ENCODE measurements at places on chromosomes 16 and 17.
A peak's percentile ranks its signal among the peaks of the same experiment; 100 is the strongest.

DNA sequence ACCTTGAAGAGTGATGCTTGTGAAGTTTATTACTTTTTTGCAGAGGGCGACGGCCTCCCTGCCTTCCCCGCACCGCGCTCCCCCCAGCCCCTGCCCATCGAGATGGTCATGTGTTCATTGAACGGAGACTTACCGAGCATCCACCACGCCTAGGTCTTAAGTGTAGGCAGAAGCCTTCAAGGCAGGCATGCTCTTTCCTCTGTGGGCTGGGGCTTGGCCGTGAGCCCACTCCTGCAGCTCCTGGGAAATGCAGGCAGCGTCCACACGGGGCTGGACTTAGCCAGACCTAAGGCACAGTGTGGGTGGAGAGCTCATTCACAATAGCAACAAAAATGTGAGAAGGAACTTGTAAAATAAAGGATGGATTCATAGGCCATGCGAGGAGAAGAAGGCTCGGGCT lies 19.2 kb downstream of the RNF213 start:
- DNase-seq: no peak

DNA sequence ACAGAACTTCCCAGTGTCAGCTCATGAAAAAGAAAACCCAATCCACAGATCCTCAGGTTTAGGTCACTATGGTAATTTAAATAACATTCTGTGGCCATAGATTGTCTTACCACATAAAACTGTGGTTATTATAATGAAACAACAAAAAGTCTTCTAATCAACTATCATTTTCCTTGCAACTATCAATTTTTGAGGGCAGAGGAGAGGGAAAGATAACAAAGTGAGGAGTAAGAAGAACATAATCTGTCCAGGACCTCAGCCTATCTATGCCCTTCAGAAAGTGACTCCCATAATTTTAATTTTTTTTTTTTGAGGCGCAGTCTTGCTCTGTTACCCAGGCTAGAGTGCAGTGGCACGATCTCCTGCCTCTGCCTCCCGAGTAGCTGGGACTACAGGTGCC lies 4.0 kb upstream of the GGNBP2 start:
- DNase-seq: no peak

DNA sequence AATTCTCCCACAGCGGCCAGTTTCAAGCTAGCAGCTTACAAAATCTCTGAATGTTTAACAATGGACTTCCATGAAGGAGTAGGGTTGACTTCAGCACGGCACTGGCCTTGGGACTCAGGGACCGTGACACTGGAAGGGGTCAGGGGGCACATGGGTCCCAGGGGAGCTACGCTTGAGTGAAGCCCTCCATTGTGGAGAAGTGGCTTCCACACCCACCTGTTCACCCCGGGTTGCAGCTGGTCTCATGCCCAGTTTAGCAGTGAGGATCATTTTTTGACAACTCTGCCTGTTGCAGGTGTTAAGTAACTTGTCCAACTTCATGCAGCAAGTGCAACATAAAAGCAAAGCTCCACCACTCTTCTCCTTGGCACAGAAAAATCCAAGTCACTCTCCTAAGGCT lies 510.2 kb downstream of the CDH13 start:
- DNase-seq: no peak

DNA sequence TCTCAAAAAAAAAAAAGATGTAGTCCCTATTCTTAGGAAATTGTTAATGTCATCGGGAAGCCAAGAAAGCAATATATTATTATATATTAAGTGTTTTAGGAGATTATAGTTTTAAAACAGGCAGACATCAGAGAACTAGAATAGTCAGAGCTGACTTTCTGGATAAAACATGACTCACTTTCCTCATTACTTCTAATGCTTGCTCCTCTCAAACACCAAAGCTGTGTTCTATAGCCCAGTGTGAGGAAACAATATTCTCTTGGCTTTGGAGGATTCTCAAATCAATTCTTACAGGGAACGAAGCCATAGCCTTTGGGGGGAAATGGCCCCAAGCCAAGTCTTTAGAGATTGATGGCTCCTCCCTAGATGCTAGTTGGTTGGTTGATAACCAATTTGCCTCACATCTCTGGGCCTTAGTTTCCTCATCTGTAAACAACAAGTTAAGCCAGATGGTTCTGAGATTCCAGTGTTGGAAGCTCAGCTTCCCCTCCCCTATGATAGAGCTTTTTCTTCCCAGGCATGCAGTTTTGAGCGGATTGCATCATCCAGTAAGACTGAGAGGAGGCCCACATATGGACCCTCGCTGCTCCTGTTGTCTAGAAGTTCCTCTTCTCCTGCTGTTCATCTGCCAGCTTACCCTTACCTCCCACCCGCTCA lies 12.4 kb downstream of the NMT1 start:
- DNase-seq: no peak

GRCh38 chr16:63195336-63195735 lies 1159.1 kb upstream of the CDH8 start:
- DNase-seq: no peak

GRCh38 chr16:55115506-55115905 lies 184.8 kb downstream of the IRX5 start:
- no peak for DNase-seq

DNA sequence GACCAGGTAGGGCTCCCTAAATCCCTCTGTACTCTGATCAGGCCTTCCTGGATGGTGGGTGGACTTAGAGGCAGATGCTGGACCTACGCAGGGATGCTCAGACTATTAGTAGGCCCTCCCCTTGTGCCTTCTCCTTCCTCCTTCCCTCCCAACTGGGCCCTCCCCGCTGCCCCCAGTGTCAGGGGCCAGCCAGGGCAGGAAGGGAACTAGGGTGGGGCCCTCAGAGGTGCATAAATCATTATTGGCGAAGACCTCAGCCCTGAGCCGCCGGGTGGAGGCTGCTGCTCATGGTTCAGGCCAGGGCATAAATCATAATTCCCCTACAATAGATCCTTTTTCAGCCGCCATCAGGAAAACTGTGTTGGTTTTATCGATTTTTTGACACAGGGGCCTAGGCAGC lies 81.4 kb downstream of the MRM1 start:
- no peak for DNase-seq

GRCh38 chr16:49513040-49513439 lies 139.4 kb downstream of the C16orf78 start:
- DNase-seq: no peak

DNA sequence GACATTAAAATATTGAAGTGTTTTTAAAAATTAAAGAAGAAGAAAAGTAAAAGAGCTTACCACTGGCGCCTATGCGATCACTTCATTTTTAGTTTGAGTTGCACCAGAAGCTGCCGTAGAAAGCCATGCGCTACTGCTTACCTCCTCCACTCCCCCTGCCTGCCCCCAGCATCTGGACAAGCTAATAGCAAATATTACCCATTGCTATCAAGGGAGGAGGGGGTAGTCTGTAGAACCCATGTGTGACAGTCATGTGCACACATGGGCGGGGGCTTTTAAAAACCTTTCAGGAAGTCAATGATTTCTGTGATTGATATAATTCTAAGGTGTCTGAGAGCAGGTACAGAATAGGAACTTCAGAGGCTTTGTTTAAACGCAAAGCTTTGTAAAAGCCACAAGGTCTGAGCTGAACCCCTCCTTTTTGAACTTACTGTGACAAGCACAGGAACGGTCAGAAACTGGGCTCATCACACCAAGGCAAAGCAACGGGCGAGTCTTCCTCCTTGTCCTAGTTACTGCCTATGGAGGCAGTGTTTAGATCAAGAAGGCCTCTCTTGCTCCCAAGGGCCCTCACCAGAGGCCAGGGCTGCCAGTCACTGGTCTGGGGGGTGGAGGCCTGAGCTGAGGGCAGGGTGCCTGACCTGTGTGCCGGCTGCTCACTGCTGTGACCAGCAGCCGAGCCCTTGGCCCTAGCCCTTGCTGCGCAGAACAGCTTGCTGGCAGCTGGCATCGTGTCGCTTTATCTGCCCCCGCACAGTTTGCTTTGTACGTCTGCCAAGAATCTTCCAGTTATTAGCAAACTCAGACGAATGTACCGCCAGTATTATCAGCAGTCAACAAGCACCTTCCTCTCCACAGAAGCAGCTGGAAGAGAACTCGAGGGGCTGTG lies 15.0 kb downstream of the GINS2 start:
- peak; percentile 90 for DNase-seq

- no peak for DNase-seq
Measured at GRCh38 chr16:55592306-55592705, 25.8 kb downstream of the CAPNS2 start.

DNA sequence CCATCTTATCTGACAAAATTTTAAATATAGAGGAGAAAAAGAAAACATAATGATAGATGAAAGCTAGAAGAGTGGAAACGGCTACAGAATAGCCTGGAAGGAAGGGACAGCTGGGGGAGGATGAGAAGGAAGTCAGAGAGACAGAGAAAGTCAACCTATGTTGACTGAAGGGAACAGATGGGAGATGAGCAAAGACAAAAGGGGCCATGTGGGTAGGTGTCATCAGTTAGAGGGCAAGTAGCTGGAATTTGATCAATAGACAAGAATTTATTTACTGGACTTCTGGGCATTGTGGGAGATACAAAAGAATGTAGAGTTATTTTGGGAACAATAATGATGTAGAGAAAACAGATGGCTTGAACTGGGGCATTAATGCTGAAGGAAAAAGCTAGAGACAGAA lies 194.4 kb downstream of the ANKFN1 start:
- DNase-seq: no peak

- no peak for DNase-seq
Measured at GRCh38 chr16:2977440-2977839, 2.8 kb downstream of the PKMYT1 start.

DNA sequence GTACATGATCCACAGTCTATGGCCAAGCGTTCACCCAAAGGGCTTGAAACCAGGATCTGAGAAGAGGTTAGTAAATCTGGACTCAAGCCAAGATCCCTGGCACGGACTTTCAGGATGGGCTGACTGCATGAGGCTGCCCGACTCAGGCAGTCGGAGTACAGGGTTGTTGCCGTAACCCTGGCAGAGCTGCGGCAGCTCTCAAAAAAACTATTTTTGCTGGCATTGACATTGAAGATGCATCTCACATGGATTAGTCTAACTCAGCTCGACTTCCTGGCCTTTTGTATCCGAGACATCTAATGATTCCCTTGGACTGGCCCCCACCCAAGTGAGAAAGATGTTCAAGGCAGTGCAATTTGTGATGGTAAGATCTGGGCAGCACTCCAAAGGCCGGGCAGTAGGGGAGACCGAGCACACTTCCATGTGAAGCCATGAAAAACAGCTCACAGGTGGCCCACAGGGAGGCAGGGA lies 6.2 kb downstream of the SLC47A1 start:
- DNase-seq: no peak

GRCh38 chr16:51854401-51854951 lies 692.5 kb downstream of the TOX3 start:
- no peak for DNase-seq

DNA sequence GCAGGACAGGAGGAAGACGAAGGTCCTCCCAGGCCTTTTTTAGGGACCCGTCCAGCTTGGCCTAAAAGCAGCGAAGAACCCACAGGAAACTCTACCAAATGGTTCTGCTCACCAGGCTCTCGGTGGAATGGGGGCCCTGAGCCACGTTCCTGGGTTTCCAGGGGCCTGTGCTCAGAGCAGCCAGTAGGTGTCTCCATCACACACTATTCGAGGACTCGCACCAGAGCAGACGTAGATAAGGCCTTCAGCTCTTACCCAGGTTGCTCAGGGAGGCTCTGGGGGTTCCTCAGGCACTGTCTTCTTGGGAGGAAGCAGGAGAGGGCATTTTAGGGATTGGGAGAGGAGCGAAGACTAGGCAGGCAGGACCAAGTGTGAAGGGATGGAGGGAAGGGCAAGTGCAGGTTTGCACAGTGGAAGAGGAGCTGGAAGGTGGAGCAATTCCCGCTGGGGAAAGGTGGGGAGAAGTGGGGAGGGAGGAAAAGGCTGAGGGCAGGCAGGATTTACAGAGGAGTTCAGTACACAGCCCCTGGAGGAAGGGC lies 157.1 kb downstream of the RGS9 start:
- DNase-seq: no peak

GRCh38 chr16:693766-694165 lies 3.6 kb upstream of the WDR24 start:
- DNase-seq: no peak

DNA sequence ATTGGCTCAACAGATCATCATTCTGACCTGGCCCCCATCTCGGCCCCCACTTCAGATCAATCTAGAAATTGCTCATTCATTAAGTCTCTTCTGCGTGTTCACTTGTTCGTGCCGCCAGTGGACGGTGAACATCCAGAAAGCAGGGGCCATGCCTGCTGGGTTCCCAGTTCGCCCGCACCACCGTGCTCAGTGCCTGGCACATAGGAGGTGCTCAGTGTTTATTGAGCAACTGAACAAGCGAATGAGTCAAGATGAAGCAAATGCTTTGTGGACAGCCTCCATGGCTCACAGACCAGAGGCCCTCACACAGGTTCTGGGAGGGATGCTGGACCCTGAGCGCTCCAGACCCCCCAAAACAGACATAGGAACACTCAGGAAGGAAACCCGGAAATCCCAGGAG lies 13.9 kb downstream of the BEAN1 start:
- no peak for DNase-seq

DNA sequence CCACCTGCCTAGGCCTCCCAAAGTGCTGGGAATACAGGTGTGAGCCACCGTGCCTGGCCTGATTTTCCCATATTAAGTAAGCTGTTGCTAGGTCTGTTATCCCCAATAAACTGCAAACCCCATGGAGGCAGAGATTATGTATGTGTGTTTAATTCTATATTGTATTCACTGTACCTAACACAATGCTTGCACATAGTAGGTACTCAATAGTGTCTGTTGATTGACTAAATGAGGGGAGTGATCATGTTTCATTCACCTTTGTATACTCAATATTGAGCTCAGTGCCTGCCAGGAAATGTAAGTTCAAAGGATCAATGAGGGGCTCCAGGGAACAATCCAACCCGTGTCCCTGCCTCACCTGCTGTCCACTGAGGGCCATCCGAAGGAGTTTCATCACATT lies 14.6 kb upstream of the GGA2 start:
- no peak for DNase-seq

DNA sequence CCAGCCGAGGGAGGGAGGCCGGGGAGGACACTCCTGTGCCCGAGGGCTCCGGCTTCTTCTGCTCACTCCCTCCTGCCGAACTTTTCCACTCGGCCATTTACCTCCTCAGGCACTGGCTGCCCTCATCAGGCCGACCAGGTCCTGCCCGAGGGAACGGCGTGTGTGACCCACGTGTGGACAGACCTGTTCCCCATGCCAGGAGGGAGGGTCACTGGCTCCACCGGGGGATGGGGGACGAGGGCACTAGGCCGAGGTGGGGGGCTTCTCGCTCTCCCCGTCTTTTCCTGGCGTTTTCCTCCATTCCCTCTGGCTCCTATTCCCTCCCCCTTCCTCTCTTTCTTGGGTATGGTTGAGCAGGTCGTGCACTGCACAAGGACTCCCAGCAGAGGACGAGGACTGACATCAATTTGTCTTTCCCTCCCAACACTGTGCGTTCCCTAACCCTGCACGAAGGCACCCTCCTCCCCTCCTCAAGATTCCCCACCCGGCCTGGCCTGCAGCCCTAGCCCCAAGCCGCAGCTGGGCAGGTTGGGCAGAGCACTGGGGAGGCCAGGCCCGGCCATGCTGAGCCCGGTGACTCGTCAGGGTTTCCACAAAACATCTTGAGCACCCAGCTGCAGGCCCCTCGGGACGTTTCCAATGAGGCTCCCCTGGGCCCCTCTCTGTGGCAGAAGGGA lies 3.2 kb upstream of the IL17C start:
- no peak for DNase-seq
